ENCODE measurements at places on chromosomes 7 and 10. TPM values are rescaled to one million over a fixed set of nuclear protein-coding genes. Genes with fewer than 3 reads are reported as not detected.

The C7orf57 gene
- not detected for total RNA-seq

The BLNK gene
- total RNA-seq: 5.0 TPM

The PIK3CG gene
- total RNA-seq: 1.8 TPM

The PDGFA gene
- 95.1 TPM for total RNA-seq

The ADRA2A gene
- 3.6 TPM for total RNA-seq

The SMO gene
- total RNA-seq: 10.3 TPM

The MBLAC1 gene
- 8.8 TPM for total RNA-seq

The OR13A1 gene
- total RNA-seq: not detected

The ATG9B gene
- total RNA-seq: not detected

The SLC26A5 gene
- total RNA-seq: under 0.01 TPM

The REEP3 gene
- 115 TPM for total RNA-seq

The DGKI gene
- 1.3 TPM for total RNA-seq

The ANKRD2 gene
- total RNA-seq: 0.33 TPM

The PRLHR gene
- 2.1 TPM for total RNA-seq

The CYP2C19 gene
- total RNA-seq: not detected

The A1CF gene
- not detected for total RNA-seq

The KLLN gene
- 0.52 TPM for total RNA-seq

The RABGEF1 gene
- 34.3 TPM for total RNA-seq

The HOXA3 gene
- 10.2 TPM for total RNA-seq

The CLCN1 gene
- total RNA-seq: not detected

The SORCS1 gene
- 7.1 TPM for total RNA-seq

The ZNF727 gene
- 0.65 TPM for total RNA-seq

The MOGAT3 gene
- not detected for total RNA-seq

The LRIT1 gene
- not detected for total RNA-seq

The TBC1D12 gene
- total RNA-seq: 17.4 TPM

The PON1 gene
- not detected for total RNA-seq

The TMEM140 gene
- 14.2 TPM for total RNA-seq

The LIPF gene
- total RNA-seq: not detected

The HTRA1 gene
- 110 TPM for total RNA-seq

The HOXA4 gene
- 20.7 TPM for total RNA-seq

The PNLIPRP3 gene
- not detected for total RNA-seq

The CALN1 gene
- not detected for total RNA-seq
